ENCODE measurements at places on chromosomes 2 and 18.

DNA sequence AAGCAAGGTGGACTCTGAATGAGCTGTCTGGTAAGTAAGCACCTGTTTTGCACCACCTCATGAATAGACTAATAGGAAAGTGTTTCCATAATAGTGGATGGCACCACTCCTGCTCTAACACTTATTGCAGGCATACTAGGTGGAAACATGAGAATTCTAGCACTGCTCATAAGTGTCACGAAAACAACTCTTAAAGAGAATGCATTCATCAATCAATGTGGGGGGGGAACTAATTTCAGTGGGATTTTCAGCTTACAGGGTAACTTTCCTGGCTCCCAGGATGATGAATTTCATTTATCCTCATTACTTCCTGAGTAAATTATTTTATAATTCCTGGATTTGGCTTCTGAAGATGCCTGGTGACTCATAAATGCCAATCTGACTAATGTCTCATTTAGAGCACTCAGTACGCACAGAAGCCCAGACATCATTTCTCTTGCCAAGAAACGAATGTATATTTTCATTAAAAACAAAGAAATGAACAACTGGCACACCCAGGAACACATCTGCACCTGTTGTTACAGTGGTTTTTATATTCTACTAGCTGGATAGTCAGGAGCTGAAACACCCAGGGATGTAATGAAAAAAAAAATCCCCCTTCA, 129.6 kb downstream of the PID1 start:
- DNase-seq: no peak

DNA sequence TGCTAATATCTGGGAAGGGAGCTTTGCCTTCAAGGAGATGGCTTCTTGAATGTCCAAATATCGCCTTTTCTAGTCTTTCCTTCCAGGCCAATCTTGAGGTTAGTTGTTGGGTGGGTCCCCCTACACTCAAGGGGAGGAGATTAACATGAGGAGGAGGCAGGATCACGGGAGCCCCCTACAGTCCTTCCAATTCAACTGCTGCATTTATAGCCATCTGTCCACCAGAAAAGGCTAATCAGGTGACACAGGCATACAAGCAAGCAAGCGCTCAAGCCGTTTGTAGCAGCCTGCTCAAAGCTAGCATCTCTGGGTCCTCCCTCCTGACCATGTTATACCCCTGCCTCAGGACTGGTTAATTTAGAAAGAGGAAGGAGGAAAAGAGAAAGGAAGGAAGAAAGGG, 87.6 kb downstream of the MRPS9 start:
- no peak for DNase-seq

- DNase-seq: no peak
These were observed 34.4 kb downstream of the AFTPH start for GRCh38 chr2:64558445-64559081.

DNA sequence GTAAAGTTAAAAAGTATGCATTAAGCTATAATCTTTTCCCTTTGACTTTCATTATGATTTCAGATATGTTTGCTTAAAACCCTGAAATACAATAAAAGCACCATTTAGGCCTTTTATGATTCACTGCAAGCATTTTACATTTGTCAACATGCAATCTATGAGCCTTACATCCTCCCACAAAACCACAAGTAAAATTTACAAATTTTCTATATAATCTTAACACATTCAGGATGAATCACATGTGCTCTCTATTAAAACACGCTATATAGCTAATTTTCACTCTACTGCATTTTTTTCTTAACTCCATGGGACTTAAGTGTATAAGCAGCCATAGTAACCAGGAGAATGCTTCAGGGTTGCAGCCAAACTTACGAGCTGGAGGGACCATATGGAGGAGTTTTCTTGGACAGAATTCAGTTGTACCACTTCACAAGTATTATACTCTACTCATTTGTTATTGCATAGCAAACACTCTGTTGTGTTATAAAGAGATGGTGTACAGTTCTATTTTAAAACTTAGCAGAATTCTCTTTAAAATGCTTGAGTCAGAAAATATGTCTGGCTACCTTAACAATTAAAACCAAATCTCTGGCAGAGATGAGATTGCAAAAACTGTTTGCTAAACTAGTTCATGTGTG, 293.2 kb downstream of the ALK start:
- no peak for DNase-seq

DNA sequence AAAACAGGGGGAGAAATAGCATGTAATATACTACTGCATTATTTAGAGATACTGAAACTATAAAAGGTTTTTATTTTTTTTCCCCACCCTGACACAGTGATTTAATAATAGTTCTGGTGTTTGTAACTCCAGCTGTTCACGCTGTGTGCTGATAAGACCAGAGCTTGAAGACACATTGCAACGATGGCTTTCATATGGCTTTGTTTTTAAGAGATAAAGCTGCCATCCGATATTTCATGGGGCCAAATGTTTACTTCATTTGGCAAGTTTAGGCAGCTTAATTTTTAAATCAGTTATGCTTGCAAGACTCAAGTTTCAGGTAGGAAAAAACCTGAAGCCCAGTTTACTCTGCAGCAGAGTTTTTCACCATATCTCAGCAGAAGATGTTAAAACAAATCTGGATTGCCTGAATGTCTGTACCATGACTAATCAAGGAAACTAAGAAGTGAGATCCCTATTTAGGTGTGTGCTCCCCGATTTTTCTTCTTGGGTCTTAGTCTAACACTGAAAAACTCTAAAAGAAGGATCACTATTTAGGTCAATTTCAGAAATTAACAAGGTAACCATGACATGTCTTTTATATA, 508.6 kb downstream of the PARD3B start:
- no peak for DNase-seq

DNA sequence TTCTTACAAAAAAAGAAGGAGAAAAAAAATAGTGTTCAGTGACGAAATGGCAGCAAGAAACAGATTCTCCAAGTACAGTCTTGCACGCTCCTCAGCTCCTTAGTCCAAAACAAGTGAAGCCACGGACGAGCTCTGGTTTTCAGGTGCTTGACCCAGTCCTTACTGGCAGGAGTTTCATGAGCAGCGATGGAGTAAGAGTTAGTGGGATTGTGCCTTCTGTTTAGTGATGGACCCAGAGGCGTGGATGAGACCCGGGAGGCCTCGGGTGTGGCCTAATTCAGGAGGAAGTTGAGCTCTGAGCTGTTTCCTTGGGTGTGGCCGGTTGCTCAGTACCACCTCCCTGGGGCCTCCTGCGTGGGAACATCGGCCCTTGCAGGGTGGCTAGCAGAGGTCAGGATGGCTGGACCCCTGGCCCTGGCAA, 52.0 kb downstream of the KIF5C start:
- no peak for DNase-seq

DNA sequence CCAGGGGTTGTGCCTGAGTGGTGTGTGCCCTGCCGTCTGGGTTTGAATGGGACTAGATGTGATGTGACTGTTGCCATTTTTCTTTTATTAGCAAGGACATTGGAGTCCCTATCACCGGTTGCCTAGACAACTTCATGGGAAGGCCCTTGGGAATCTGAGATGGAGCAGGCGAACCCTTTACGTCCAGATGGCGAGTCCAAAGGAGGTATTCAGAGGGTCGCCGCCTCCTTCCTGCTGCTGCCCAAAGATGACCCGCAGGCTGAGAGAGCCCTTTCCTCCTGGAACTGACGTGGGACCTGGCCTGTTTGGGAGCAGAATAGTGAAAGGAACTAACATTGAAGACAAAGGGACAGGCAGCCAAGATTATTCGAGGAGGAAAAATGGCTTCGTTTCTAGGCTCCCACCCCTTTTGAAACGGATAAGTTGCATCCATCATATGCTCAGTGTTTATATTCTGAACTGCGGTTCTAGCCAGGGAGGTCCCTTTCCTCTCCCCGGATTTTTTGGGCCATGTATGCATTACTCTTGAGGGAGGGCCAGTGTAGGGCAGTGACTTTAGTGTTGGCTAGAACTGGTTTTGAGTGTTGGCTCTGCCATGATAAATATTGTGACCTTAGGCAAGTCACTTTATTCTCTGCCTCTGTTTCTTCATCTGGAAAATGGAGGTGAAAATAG, 673 bp downstream of the CENPO start:
- no peak for DNase-seq

- DNase-seq: no peak
These were observed 20.5 kb upstream of the GNAL start for GRCh38 chr18:11668441-11669169.

- DNase-seq: no peak
These were observed 282.5 kb upstream of the SPRED2 start for GRCh38 chr2:65714866-65715265.

DNA sequence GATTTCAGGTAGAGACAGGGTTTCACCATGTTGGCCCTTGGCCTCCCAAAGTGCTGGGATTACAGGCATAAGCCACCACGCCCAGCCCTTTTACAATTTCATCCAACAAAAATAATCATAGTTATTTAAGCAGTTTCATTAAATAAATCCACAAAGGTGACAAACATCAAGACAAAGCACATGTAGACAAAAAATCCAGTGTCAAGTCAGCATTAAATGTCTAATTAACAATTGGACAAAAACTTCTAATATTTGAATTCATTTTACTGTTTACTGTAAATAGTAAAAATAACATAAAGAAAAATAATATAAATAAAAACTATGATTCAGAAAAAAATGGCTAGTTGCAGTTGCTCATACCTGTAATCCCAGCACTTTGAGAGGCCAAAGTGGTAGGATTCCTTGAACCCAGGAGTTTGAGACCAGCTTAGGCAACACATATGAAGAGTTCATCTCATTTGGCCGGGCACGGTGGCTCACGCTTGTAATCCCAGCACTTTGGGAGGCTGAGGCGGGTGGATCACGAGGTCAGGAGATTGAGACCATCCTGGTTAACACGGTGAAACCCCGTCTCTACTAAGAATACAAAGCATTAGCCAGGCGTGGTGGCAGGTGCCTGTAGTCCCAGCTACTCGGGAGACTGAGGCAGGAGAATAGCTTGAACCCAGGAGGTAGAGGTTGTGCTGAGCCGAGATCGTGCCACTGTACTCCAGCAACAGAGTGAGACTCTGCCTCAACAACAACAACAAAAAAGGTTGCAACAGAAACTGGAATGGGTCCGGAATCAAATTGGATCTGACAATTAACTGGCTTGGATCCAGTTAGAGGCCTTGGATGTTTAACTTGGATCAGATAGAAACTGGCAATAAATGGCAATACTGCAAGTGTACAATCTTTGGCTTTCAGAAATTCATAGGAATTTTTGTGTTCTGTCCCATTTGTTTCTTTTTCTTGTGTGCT, 56.9 kb upstream of the MAT2A start:
- no peak for DNase-seq

DNA sequence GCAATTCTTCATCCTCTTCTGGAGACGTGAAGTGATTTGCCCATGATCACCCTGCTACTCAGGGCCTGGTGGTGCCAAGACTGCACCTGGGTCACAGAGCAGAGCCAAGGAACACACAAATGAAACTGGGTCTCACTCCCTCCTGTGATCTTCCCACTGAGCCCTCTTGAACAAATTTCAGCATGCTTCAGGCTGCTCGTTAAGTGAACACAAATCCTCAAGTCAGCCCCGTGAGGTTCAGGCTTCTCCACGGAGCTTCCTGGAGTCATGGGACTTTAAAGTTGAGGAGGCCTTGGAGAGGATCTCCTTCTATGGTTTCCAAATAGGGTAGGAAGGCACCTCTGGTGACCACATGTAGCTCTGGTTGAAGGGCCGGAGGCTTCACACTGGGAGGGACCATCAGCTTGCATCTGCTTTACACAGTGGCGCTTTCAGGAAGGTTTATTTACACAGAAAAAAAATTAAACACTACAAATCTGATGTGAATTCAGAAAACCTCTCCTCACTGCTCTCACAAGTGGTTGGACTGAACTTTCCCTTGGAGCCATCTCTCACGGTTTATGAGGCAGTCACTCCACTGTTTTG, 255.4 kb downstream of the LOXHD1 start:
- DNase-seq: no peak

- DNase-seq: no peak
These were observed 416.8 kb upstream of the HS6ST1 start for GRCh38 chr2:128735296-128735960.

DNA sequence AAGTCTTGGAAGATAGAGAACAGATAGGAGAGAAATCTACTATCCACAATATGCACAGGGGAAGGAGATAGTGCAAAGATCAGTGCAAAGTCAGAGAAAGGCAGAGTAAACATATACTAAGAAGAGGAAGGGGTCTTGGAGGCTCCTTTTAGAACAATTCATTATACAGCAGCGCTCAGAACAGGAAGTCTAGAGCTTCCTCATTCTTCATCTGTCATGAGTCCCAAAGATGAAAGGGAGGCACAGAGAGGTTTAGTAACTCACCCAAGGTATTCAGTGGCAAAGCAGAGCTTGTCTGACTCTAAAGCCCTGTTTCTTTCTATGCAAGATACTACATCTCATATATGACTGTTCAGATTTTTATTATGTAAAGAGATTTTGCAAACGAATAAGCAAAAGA, 1.4 kb downstream of the SP110 start:
- DNase-seq: no peak

DNA sequence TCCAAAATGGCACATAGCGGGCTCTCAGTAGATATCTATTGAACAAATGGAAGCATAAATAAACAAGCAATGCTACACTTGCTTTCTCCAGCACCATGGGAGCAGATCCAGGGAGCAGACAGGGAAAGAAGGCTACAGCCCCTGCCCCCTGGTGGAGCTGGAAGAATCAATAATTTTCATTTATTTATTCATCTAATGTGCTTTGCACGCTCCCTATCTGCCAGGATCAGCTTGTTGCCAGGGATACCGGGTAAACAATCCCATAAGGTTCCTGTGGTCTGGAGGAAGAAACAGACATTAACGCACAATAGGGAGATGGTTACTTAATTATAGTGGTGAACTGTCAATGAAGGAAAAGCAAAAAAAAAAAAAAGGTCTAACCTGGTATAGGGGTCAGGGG, 40.1 kb upstream of the CLASP1 start:
- no peak for DNase-seq

GRCh38 chr2:215929602-215930335, 83.6 kb downstream of the MREG start:
- DNase-seq: no peak

GRCh38 chr2:21715887-21716286, 592.1 kb downstream of the TDRD15 start:
- DNase-seq: no peak

- no peak for DNase-seq
These were observed 159.1 kb downstream of the SMAD7 start for GRCh38 chr18:48791636-48792105.

DNA sequence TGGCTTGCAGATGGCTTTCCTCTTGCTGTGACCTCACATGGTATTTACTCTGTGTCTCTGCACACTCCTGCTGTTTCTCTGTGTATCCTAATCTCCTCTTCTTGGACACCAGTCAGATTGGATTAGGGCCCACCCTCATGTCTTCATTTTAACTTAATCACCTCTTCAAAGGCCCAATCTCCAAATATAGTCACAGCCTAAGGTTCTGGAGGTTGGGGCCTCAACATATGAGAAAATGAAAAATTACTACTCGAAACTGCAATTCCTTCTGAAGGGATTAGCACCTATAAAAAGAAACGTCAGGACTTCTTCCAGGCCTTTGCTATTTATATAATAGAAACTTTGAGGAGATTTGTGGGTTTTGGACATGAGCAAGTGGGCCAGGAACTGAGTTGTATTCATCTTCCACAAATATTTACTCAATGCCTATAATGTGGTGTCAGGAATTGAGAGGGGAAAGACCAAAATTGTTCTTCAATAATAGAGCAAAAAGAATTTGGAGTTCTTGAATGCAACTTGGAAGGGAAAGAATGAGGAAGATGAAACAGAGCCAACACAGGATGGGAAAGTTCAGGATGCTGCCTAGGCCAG, 270.0 kb upstream of the FN1 start:
- DNase-seq: no peak

GRCh38 chr18:54192900-54193299, 31.6 kb downstream of the MBD2 start:
- DNase-seq: no peak
